D721Med (cell line): ENCODE measurements at places on chromosomes 13 and 19.

- no peak for DNase-seq
Measured at GRCh38 chr13:34591900-34592529, 350.1 kb upstream of the NBEA start.

DNA sequence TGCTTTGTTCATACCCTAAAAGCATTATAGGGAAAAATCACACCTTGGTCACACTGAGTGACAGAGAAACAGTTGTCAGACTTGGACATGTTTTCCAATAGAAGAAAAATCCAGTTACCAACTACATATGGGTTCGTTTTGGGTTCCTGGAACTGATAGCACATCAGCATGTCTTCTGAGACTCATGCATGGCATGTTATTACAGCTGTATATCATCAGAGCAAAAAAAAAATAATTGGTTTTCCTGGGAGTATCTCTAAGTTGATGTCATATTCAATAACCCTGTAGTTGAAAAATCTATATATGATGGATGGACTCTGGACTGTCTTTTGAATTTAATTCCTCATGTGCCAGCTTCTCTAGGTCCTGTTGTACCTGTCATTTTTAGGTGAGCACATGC is 211.6 kb downstream of the DNAJC15 start:
- DNase-seq, result no peak

DNA sequence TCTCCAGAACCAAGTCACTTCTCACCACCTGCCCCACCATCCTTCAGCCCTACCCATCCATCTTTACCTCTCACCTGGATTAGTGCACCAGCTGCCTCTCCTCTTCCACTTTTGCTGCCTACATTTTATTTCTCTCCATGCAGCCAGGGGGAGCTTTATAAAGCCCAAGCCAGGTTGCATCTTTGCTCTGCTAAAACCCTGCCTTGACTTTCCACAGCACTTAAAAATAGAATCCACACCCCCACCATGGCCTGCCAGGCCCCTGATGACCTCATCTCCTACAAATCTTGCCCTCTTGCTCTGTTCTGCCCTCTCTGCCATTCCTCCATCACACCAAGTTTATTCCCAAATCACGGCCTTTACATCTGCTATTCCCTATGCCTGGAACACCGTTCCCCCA is 1.8 kb downstream of the HOOK2 start:
- no peak for DNase-seq

- DNase-seq, result no peak
Measured at GRCh38 chr19:5988517-5989387, 10.8 kb upstream of the RANBP3 start.

- no peak for DNase-seq
Measured at GRCh38 chr13:76231522-76232167, 595.5 kb downstream of the LMO7 start.

DNA sequence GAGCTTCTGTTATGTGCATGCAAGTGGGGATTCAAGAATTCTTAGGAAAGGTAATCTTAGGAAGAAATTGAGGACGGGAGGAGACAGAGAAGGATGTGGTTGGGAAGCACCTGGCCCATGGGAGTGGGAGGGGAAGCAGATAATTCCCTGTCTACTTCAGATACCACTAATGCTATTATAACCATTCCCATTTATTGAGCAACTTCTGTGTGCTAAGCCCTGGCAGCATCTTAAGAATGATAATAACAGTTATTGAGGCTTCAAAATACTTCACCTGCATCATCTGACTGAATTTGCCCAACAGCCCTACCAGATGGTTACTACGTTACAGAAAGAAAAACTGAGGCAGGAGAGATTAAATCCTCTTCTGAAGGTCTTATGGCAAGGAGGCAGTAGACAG is 1.4 kb downstream of the EPS8L1 start:
- no peak for DNase-seq

GRCh38 chr13:19763618-19764017 is 19.1 kb downstream of the PSPC1 start:
- DNase-seq, result no peak
